ENCODE measurements at places on chromosomes 3 and 15. TPM values are rescaled to one million over a fixed set of nuclear protein-coding genes. Genes with fewer than 3 reads are reported as not detected.

DNA sequence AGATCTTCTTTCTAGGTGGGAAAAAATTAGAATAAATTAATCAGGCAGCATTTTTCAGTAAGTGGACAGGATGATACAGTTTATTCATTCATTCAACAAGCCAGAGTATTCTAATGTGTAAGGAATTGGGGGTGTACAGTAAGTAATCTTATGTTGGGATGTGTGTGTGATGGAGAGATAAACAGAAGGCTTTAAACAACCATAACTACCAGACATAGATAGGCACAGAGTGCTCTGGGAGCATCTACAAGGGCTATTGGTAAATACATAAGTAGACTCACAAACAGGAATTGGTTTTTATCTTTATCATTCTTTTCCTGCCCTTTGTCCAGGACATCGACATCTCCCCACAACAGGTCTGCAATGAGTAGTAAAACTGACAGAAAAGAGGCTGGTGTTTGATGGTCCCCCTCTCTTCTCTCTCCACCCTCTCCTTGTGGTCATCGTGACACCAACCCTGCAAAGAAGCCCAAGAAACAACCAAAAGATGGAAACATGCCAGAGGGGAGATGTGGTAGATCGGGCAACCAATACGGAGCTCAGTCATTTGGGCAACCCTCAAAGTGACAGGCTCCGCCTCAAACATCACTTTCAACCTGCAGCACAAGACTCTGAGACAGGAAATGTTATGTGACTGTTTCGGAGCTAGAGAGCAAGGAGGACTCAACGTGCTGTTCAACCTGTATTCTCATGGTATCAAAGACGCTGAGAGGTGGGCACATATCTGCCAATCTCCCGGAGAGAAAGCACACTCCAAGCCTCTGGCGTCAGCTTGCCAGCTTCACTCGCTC lies 28.7 kb upstream of the B3GNT5 start:
- no peak overlapping the region for H3K27ac ChIP-seq
- H3K27me3 ChIP-seq, result no peaks in the 10 kb centered on the region
- peaks cover 3% of the 10 kb centered on the region for H3K4me1 ChIP-seq

GRCh38 chr15:34653992-34654391 lies 70.5 kb upstream of the GOLGA8B start:
- no peak overlapping the region for H3K27ac ChIP-seq
- H3K4me3 ChIP-seq, result no peak overlapping the region
- H3K27me3 ChIP-seq, result no peaks in the 10 kb centered on the region
- no peak for DNase-seq

DNA sequence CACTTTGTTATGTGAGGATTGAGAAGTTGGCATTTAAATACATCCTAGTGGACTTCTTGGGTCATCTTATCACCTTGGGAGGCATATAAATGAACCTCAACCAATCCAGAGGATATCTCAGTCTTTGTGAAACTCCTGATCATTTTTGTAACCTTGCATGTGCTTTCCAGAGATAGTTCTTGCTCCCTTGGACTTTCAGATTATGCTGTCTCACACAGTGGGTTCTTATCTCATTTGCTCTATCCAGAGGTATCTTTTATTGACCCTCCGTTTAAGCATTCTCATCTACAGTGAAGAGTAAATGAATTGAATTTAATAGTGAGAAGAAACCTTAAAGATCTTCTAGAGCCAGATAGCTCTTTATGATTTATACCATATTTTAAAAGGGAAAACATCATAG lies 10.4 kb downstream of the ARMC8 start:
- no peaks in the 10 kb centered on the region for H3K4me1 ChIP-seq
- no peak overlapping the region for H3K27ac ChIP-seq

DPPA4 gene
- 154 TPM for total RNA-seq

SCN11A gene
- 0.63 TPM for total RNA-seq

GRCh38 chr3:93924491-93924890 lies 49.2 kb downstream of the PROS1 start:
- no peak for DNase-seq
- H3K27me3 ChIP-seq, result no peaks in the 10 kb centered on the region
- H3K27ac ChIP-seq, result no peak overlapping the region
- no peaks in the 10 kb centered on the region for H3K36me3 ChIP-seq
- H3K4me3 ChIP-seq, result no peak overlapping the region
- no peaks in the 10 kb centered on the region for H3K4me1 ChIP-seq

CYP1A2 gene
- total RNA-seq, result not detected

- no peaks in the 10 kb centered on the region for H3K36me3 ChIP-seq
- H3K4me1 ChIP-seq, result no peaks in the 10 kb centered on the region
- no peak for DNase-seq
- no peak overlapping the region for H3K27ac ChIP-seq
- H3K4me3 ChIP-seq, result no peak overlapping the region
- H3K27me3 ChIP-seq, result no peaks in the 10 kb centered on the region
These were observed 254.3 kb downstream of the TLE3 start for GRCh38 chr15:69843276-69843899.

CX3CR1 gene
- not detected for total RNA-seq

GRCh38 chr3:146249921-146250320 lies 984 bp downstream of the PLSCR4 start:
- no peak for DNase-seq
- no peaks in the 10 kb centered on the region for H3K27me3 ChIP-seq
- H3K4me3 ChIP-seq, result peak overlapping the region; percentile 96
- H3K4me1 ChIP-seq, result peaks cover 3% of the 10 kb centered on the region
- H3K27ac ChIP-seq, result no peak overlapping the region

FAH gene
- 16.7 TPM for total RNA-seq

DNA sequence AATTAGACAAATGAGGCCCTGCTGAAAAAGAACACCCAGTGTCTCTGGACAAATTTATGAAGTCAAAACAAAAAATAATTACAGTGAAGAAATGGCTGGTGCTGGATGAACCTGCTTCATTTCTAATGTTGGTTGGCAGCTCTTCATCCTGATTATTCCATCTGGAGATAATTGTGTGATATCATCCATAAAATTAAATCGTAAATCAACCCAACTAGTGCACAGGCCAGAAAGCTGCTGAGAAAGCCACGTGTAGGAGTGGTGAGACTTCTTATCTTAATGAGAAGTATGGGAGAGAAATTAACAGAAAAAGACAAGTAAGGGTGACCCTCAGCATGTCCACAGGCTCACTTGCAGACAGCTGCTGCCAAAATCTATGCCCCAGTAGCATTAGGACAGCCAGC lies 465.2 kb upstream of the TGFBR2 start:
- no peaks in the 10 kb centered on the region for H3K27me3 ChIP-seq
- no peak overlapping the region for H3K27ac ChIP-seq
- no peaks in the 10 kb centered on the region for H3K4me1 ChIP-seq
- no peaks in the 10 kb centered on the region for H3K36me3 ChIP-seq
- H3K4me3 ChIP-seq, result no peak overlapping the region

- no peaks in the 10 kb centered on the region for H3K27me3 ChIP-seq
- no peaks in the 10 kb centered on the region for H3K36me3 ChIP-seq
- DNase-seq, result no peak
- no peak overlapping the region for H3K27ac ChIP-seq
- no peak overlapping the region for H3K4me3 ChIP-seq
These were observed 44.4 kb downstream of the CDAN1 start for GRCh38 chr15:42692536-42692935.

DNA sequence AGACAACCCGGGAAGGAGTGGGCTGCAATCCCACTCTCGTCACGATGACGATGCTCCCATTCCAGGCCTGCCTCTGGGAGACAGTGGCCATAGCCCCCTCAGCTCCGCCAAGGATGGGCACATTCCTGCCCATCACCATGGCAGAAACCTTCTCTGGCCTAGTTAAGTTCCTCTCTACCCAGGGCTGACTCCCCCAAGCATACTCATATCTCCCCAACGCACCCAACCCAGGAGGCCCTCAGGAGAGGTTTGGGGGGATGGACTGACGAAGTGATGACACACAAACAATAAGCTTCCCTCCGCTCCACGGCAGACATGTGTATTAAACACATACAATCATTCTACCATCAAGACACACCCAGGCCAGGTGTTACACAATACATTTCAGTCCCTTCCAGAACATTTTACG lies 60.1 kb downstream of the VGLL4 start:
- H3K36me3 ChIP-seq, result peaks cover 20% of the 10 kb centered on the region
- no peaks in the 10 kb centered on the region for H3K27me3 ChIP-seq

SLC28A2 gene
- 4.4 TPM for total RNA-seq

- no peaks in the 10 kb centered on the region for H3K27me3 ChIP-seq
- no peak overlapping the region for H3K4me3 ChIP-seq
- H3K36me3 ChIP-seq, result no peaks in the 10 kb centered on the region
- no peak for DNase-seq
These were observed 213.1 kb upstream of the ADAMTS9 start for GRCh38 chr3:64900617-64901521.

BCL2A1 gene
- not detected for total RNA-seq

DNA sequence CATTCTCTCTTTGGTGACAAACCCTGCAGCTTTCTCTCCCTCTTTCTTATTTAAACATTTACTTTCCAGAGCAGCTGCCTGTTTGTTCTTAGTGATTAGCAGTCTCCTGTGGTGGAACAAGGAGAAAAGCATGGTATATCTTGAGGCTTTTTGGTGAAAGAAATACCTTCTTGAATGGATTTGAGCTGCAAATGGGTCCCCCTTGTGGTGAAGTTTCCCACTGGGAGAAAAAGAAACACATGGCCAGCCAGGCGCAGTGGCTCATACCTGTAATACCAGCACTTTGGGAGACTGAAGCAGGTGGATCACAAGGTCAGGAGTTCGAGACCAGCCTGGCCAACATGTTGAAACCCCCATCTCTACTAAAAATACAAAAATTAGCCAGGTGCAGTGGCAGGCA lies 48.3 kb upstream of the ACP3 start:
- no peak overlapping the region for H3K4me3 ChIP-seq
- DNase-seq, result peak; percentile 83
- no peak overlapping the region for H3K27ac ChIP-seq
- no peaks in the 10 kb centered on the region for H3K27me3 ChIP-seq
- no peaks in the 10 kb centered on the region for H3K36me3 ChIP-seq

APH1B gene
- total RNA-seq, result 20.5 TPM

- H3K36me3 ChIP-seq, result no peaks in the 10 kb centered on the region
- H3K4me1 ChIP-seq, result no peaks in the 10 kb centered on the region
- no peak overlapping the region for H3K4me3 ChIP-seq
- DNase-seq, result no peak
These were observed 231.9 kb downstream of the DTWD1 start for GRCh38 chr15:49852756-49853155.

GRCh38 chr3:96354742-96355141 lies 459.7 kb upstream of the EPHA6 start:
- no peak overlapping the region for H3K4me3 ChIP-seq
- H3K27ac ChIP-seq, result no peak overlapping the region
- no peaks in the 10 kb centered on the region for H3K36me3 ChIP-seq
- DNase-seq, result no peak
- H3K4me1 ChIP-seq, result no peaks in the 10 kb centered on the region

GRCh38 chr3:42508562-42508961 lies 6.1 kb downstream of the VIPR1 start:
- no peaks in the 10 kb centered on the region for H3K36me3 ChIP-seq
- H3K4me1 ChIP-seq, result peaks cover 3% of the 10 kb centered on the region
- peaks cover 2% of the 10 kb centered on the region for H3K27me3 ChIP-seq

PLXNA1 gene
- total RNA-seq, result 66.3 TPM

RHCG gene
- total RNA-seq, result 0.11 TPM

CEMIP gene
- total RNA-seq, result 2.2 TPM

- H3K27me3 ChIP-seq, result no peaks in the 10 kb centered on the region
- H3K36me3 ChIP-seq, result no peaks in the 10 kb centered on the region
- H3K4me3 ChIP-seq, result no peak overlapping the region
- DNase-seq, result no peak
- H3K4me1 ChIP-seq, result no peaks in the 10 kb centered on the region
- no peak overlapping the region for H3K27ac ChIP-seq
These were observed 335.2 kb upstream of the MCTP2 start for GRCh38 chr15:93895976-93896770.
